ENCODE measurements at places on chromosomes 7 and 10.
A peak's percentile ranks its signal among the peaks of the same experiment; 100 is the strongest.

GRCh38 chr10:78759456-78760120 lies 309.2 kb upstream of the ZMIZ1 start:
- DNase-seq = no peak

GRCh38 chr10:22437620-22438588 lies 92.6 kb downstream of the SPAG6 start:
- DNase-seq = no peak

- DNase-seq = no peak
These were observed 803 bp downstream of the RAPGEF5 start for GRCh38 chr7:22356010-22356691.

- no peak for DNase-seq
These were observed 244.4 kb upstream of the PPP2R2D start for GRCh38 chr10:131656431-131656841.

GRCh38 chr7:95957510-95957909 lies 185.2 kb downstream of the DYNC1I1 start:
- DNase-seq = no peak

DNA sequence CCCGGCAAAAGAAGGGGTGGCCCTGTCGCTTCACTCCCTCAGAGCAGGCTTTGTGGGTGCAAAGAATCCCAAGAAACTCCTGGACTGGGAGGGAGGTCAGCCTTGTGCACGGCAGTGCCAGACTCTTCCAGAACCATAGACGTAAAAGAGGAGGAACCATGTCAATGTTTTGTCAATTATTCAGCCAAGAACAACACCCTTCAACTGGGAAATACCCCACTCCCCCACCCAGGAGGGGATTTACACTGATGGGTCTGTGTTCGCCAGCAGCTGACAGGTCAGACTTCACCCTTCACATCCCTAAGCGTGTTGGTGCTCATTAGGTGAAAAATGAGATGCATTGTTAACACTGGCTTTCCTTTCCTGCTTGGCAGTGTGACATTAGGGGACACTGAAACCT lies 116.8 kb upstream of the BMPER start:
- no peak for DNase-seq

GRCh38 chr7:16695621-16696237 lies 49.7 kb downstream of the BZW2 start:
- DNase-seq = peak; percentile 39

DNA sequence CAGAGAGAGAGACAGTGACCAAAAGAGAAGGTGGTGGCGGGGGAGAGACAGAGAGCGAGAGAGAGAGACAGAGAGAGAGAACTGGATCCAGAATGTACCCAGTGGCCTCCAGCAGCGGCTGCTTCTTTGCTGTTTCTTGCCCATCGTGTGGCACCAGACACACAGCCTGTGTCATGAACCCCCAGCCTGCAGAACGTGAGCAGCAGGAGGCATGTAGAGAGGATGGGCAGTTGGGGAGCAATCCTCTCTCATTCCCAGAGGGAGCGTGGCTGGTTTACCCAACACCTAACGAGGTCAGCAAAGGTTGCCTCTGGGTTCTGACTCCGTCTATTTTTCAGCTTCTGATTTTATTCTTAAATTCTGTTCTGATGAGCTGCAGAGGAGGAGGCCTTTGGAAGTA lies 168.1 kb downstream of the ADARB2 start:
- no peak for DNase-seq

Measured in inflammatory macrophage treated with lipopolysaccharide for 1 hour (primary cell).